Stimulated activated CD8-positive, alpha-beta memory T cell treated with anti-CD3 and anti-CD28 coated beads, Interleukin-2, amount 100 ng/mL, for 48 hours (primary cell): ENCODE measurements at places on chromosomes 7 and 10.
A peak's percentile ranks its signal among the peaks of the same experiment; 100 is the strongest.

GRCh38 chr10:95513941-95514392 is 47.2 kb downstream of the SORBS1 start:
- DNase-seq = peak; percentile 9

GRCh38 chr7:13036256-13036780 is 348.9 kb downstream of the ARL4A start:
- DNase-seq = no peak

DNA sequence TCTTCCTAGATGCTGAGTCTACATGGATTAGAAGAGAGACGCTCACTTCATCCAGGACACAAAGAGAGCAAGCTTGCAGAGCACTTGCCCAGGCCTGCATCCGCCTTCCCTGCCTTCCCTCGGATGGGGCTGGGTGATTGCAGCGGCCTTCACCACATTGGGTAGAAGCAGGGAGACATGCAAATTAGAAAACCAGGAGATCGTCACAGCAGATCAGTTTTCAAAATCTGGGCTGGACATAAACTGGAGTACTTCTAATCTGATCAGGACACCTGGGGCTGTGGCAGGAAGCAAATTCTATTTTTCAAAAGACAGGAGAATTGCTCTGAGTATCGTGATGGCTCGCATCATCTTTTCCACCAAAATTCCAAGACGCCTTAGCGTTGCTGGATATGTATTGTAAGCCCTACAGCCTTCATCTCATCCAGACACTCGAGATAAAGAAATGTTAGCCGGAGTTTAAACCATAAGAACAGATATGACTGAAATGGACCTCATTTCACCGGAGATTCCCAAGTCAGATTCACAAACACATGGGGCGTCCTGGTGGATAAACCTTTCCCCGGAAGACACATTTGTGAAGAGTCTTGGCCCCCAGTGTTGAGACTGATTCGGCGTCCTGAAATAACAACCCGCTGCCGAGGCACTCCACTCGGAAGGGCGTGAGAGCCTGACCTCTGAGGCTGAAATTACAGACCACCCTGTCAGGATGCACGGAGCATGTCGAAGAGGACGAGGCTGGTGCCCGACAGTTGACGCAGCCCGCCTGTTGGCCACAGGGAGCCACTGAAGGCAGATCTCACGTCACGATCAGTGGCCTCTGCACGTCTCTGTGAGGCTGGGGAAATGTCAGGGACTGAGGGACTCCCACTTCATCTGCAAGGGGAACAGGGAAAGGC is 91.2 kb upstream of the PARD3 start:
- DNase-seq = no peak

- DNase-seq = no peak
These were observed 127.8 kb downstream of the MACC1 start for GRCh38 chr7:20089431-20089830.

- no peak for DNase-seq
These were observed 78.4 kb upstream of the IKZF1 start for GRCh38 chr7:50226145-50226544.

DNA sequence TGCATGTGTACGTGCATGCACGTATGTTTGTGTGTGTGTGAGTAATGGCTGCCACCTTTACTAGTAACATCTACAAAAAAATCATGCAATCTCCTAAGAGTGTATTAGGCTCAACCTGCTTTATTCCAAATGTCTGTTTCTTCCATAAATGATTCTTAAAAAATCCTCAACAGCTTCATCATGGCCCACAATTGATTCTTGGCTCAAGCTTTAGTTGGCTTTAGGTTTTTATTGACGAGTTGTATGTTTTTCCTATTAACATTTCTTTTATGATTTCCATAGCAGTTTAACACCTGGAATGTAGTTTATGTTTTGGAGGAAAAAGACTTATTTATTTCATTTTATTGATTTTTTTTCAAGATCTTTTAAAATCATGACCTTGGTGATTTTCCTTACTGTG is 121.9 kb upstream of the RAB18 start:
- DNase-seq = no peak

- no peak for DNase-seq
These were observed 138.1 kb downstream of the EMX2 start for GRCh38 chr10:117680601-117681000.

GRCh38 chr7:33039257-33039902 is 23.2 kb downstream of the NT5C3A start:
- DNase-seq = no peak

- DNase-seq = no peak
These were observed 12.1 kb downstream of the OPN1SW start for GRCh38 chr7:128763541-128763940.

GRCh38 chr10:11147722-11148121 is 130.1 kb downstream of the CELF2 start:
- DNase-seq = no peak

- no peak for DNase-seq
These were observed 89.4 kb upstream of the SEMA3E start for GRCh38 chr7:83738291-83738835.
